ENCODE measurements at places on chromosomes 7 and 10. TPM values are rescaled to one million over a fixed set of nuclear protein-coding genes. Genes with fewer than 3 reads are reported as not detected.

DNA sequence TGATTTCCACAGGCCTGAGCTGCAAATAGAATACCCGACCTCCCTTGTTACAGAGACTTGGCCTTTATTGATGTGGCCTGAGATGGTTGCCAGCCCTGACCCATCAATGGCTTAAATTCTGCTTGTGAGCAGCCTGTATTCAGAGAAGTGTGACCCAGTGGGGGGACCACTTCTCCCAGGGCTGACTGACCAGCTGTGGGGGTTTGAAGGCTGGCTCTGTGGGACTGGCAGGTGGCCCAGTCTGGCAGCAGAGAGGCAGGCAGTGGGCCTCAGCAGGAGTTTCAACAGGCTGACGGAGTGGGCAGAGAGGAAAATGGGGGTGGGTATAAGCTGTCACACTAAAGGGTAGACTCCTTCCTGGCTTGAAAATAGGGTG, 12.2 kb upstream of the PPIF start:
- no peak overlapping the region for H3K4me3 ChIP-seq
- H3K4me1 ChIP-seq, result peaks cover 7% of the 10 kb centered on the region
- H3K36me3 ChIP-seq, result no peaks in the 10 kb centered on the region
- H3K27me3 ChIP-seq, result peaks cover 5% of the 10 kb centered on the region
- H3K27ac ChIP-seq, result no peak overlapping the region
- DNase-seq, result no peak

GRCh38 chr10:46524472-46525176, 31.8 kb downstream of the GPRIN2 start:
- H3K36me3 ChIP-seq, result no peaks in the 10 kb centered on the region
- no peak overlapping the region for H3K4me3 ChIP-seq
- H3K27me3 ChIP-seq, result no peaks in the 10 kb centered on the region

DNA sequence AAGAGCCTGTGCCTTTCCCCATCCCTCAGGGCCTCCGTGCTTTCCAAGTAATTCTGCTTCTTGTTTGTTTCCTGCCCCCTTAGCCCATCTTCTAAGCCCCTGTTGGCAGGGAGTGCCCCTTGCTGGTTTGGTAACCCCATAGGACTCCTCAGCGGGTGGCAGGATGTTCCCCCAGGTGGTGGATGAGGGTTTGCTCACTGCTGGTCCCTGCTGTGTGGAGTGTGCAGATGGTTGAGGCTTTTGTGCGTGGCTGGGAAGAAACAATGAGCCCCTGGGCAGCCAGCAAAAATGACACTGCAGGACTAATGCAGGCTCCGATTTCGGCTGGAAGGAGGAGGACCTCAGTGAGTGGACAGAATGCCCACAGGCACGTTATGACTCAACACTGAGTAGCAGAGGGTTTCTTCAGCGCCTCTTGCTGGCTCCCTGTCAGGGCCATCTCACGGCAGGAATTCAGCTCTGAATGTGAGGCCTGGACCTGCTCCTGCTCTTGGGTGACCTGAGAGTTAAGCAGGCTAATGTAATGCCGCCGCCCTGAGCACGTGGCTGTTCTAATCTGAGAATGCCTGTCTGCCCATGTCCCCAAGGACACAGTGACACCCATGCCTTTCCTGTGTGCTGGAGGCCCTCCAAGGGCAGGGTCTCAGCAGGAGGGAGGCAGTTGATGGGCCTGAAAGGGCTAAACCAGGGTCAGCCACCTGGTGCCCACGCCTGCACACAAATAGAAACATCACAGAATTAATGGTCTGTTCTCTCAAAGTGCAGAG, 16.6 kb downstream of the BAG3 start:
- peak overlapping the region; percentile 63 for H3K4me3 ChIP-seq
- H3K27ac ChIP-seq, result peak overlapping the region; percentile 80
- H3K36me3 ChIP-seq, result no peaks in the 10 kb centered on the region

DNA sequence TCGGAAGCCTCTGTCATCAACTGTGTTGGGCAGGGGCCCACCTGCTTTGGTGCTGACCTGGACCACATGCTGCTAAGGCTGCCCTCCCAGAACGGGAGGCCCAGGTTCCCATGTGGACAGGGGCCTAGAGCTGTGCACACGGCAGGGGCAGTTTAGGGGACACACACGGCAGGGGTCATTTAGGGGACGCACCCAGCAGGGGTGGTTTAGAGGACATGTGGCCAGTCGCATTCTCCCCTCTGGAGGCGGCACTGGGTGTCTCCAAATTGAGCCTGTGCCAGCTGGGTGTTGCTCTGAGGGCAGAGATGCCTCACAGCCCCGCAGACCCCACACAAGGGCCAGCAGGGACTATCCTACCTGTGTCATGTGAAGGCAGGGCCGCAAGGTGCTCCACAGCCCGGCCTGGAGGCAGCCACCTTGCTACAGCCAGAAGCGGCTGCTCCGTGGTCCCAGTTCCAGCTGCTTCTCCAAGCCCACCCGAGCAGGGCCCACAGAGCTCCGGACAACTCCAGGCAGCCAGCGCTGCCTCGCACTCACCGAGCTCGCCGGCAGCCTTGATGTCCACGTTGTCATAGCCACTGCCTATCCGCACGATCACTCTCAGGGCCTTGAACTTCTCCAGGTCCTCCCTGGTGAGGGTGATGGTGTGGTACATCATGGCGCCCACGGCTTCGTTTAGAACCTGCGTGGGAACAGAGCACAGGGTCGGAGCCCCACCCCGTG, 60.7 kb downstream of the ZRANB1 start:
- DNase-seq, result no peak
- H3K36me3 ChIP-seq, result peaks cover 4% of the 10 kb centered on the region
- peak overlapping the region; percentile 48 for H3K27ac ChIP-seq
- peaks cover 23% of the 10 kb centered on the region for H3K27me3 ChIP-seq
- H3K4me3 ChIP-seq, result no peak overlapping the region

GPR85 gene
- total RNA-seq, result 3.4 TPM

DNA sequence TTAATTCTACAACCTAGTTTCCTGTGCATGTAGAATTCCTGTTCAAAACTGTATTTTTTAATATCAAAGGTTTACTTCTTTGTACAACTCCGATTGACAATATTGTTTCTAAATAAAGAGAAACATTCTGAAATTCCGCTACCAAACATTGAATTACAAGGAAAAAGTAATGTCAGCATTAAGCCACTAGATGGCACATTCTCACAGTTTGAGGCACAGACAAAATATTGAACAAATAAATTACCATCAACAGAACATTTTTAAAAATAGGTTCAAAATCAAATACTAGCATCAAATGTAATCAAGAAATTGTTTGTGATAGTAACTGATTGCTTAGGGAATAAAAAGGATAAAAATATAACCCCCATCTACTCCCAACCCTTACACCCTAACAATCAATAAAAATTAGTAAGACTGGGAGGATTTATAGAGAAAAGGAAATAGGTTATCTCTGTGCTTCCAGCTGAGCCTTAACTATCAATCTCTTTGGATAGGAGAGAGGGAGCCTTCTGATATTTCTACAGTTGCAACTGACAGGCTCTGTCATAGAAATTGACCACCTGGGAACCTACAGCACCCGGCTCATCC, 86.6 kb upstream of the C7orf33 start:
- H3K27me3 ChIP-seq, result peaks cover 6% of the 10 kb centered on the region
- DNase-seq, result no peak
- H3K4me3 ChIP-seq, result no peak overlapping the region

- peaks cover 73% of the 10 kb centered on the region for H3K4me1 ChIP-seq
- H3K36me3 ChIP-seq, result no peaks in the 10 kb centered on the region
- no peak for DNase-seq
- H3K4me3 ChIP-seq, result no peak overlapping the region
These were observed 135.4 kb downstream of the ST7 start for GRCh38 chr7:117088623-117089194.

DNA sequence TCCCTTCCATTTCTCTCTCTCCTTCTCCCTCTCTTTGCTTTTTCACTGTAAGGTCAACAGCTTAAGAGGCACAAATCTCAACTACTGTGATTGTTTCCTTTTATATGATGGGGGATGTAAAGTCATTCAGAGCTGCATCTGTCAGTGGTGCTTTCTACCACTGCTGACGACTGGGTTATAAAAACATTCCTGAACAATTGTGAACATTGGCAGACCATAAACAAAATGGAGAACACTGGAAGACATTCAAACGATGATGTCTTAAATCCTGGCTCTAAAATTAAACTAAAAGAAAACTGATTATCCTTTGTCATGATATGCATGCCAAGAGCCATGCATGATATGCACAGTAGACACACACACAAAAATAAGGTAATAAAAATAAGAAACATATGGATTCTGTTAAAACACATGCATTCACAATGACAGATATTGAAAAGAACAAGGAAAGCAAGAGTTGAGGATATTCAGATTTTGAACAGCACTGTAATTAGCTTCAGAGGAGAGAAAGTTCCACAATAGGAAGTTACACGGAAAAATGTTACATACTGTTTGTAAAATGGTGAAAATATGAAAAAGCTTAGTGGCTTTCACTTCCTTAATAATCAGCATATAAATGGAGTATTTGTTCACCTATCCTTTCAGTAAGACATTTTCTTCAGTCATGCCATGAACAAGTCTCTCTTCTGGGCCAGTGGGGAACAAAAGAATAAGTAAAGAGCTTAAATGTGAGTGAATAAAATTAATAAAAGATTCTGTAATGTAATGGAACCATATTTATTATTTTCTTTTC, 89.2 kb downstream of the RNLS start:
- no peaks in the 10 kb centered on the region for H3K36me3 ChIP-seq
- H3K27me3 ChIP-seq, result no peaks in the 10 kb centered on the region
- no peak overlapping the region for H3K27ac ChIP-seq

DNA sequence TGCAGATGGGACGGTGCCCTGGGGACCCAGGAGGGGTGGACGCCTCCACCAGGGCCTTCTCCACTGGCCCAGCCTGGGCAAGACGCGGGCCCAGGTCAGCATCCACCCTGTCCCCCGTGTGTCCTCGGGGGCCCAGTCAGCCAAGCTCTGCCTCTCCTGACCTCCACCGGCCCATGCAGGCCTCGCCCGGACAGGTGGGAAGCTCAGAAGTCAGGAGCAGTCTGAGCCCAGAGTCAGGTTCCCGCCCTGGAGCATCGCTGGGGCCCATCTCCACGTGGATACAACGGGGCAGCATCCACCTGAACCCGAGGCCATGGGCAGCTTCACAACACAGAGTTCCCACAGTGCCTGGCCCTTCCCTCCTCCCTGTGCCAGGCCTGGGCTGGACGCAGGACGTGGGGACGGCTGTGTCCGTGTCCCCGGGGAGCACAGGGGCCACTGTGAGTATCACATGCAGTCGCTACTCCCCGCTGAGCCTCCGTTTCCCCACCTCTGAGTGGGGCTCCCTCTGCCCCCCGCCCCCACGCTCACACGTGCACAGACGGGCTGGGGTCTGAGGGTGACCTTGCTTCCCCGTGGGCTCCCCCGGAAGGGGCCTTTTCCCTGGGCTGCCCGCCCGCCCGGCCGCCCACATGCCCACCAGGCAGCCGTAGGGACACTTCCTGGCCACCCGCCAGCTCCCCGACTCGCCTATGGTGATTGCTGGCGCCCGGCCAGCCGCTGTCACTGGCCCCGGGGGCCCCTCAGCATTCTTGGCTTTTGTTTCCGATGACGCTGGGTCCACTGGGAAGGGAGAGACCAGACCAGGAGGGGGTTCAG, 64.3 kb downstream of the PDGFA start:
- H3K4me3 ChIP-seq, result no peak overlapping the region
- no peaks in the 10 kb centered on the region for H3K36me3 ChIP-seq
- no peaks in the 10 kb centered on the region for H3K27me3 ChIP-seq
- peaks cover 4% of the 10 kb centered on the region for H3K4me1 ChIP-seq
- DNase-seq, result no peak

HTR5A gene
- 0.20 TPM for total RNA-seq

HOXA4 gene
- not detected for total RNA-seq

DNA sequence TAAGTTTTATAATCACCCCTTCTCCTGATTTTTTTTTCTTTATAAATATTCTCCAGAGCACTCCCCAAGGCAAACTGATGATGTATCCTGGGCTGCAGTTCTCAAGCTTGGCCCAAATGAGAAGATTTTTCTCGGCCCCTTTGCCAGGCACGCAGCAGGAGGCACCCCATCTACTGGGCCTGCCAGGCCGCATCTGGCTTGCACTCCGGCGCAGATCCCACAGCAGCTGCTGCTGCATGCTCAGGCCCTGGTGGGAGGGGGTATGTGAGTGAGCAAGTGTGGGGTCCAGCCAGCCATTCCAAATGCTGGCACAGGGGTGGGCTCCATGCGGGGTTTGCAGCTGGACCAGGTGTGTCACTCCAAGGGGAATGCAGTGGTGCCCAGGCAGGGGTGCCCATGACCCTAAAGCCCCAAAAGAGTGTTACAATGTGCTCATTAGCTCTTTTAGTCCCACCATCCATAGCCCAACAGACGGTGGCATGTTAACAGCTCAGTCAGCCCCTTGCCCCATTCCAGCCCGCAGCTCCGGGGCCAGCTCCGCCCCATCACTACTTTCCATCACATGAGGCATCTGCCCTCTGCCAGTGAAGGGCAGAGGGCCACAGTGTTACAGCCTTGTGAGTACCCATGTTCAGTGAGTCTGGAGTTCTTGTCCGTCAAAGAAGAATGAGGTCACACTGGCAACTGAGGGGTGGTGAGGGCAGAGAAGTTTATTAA, 25.9 kb downstream of the OAT start:
- no peak for DNase-seq
- no peaks in the 10 kb centered on the region for H3K4me1 ChIP-seq
- no peak overlapping the region for H3K27ac ChIP-seq
- H3K4me3 ChIP-seq, result no peak overlapping the region
- H3K36me3 ChIP-seq, result peaks cover 11% of the 10 kb centered on the region

ADD3 gene
- 22.8 TPM for total RNA-seq

GPR37 gene
- 6.3 TPM for total RNA-seq

Data from glutamatergic neuron (in vitro differentiated cells).